Smooth muscle cell of trachea (primary cell): ENCODE measurements at places on chromosomes 12 and 14. TPM values are rescaled to one million over a fixed set of nuclear protein-coding genes. Genes with fewer than 3 reads are reported as not detected.

Gene CISTR
- not detected in 2 replicates for total RNA-seq

Gene CEBPE
- not detected in 2 replicates for total RNA-seq

Gene OR6C2
- total RNA-seq = not detected in 2 replicates

Gene GPR135
- 3.9 and 4.1 TPM in 2 replicates for total RNA-seq

Gene RGS6
- not detected in 2 replicates for total RNA-seq

Gene C3AR1
- total RNA-seq = 0.15 TPM in 1 of 2 replicates, not detected in the other

Gene OR10P1
- total RNA-seq = not detected in 2 replicates

Gene SERPINA5
- 0.17 TPM in 1 of 2 replicates, not detected in the other for total RNA-seq

Gene SYNDIG1L
- under 0.01 and 0.15 TPM in 2 replicates for total RNA-seq

Gene REP15
- 0.83 and 1.3 TPM in 2 replicates for total RNA-seq

Gene NTS
- 0.50 and 1.2 TPM in 2 replicates for total RNA-seq

Gene ASPG
- total RNA-seq = not detected in 2 replicates

Gene MTERF2
- total RNA-seq = 6.5 and 10.9 TPM in 2 replicates

Gene CLEC1B
- not detected in 2 replicates for total RNA-seq

Gene RD3L
- total RNA-seq = not detected in 2 replicates

Gene MORN3
- total RNA-seq = 0.33 and 0.73 TPM in 2 replicates

Gene LRRC43
- total RNA-seq = 1.0 and 3.3 TPM in 2 replicates

Gene GARIN6
- not detected in 2 replicates for total RNA-seq

Gene SMIM41
- total RNA-seq = 4.5 and 4.8 TPM in 2 replicates

Gene SRGAP1
- 27.5 and 45.8 TPM in 2 replicates for total RNA-seq

Gene DLK1
- total RNA-seq = under 0.01 TPM in 1 of 2 replicates, not detected in the other

Gene GLT8D2
- 48.5 and 66.3 TPM in 2 replicates for total RNA-seq

Gene RNASE13
- total RNA-seq = not detected in 2 replicates

Gene CAMKK2
- total RNA-seq = 20.1 and 25.0 TPM in 2 replicates

Gene IL22
- not detected in 2 replicates for total RNA-seq

Gene SAMD15
- total RNA-seq = 1.2 and 3.3 TPM in 2 replicates

Gene OAS3
- 5.8 and 16.4 TPM in 2 replicates for total RNA-seq

Gene PTPRR
- total RNA-seq = 0.33 and 0.58 TPM in 2 replicates

Gene KLRC4
- total RNA-seq = not detected in 2 replicates

Gene TSHR
- 0.33 TPM in 1 of 2 replicates, not detected in the other for total RNA-seq

Gene INSM2
- total RNA-seq = under 0.01 TPM in 1 of 2 replicates, not detected in the other

Gene RTL1
- total RNA-seq = under 0.01 TPM in 1 of 2 replicates, not detected in the other

Gene C12orf56
- 1.9 and 2.0 TPM in 2 replicates for total RNA-seq

Gene RDH11
- 96.3 and 137 TPM in 2 replicates for total RNA-seq

Gene NKX2-1
- not detected in 2 replicates for total RNA-seq

Gene TTC7B
- 22.0 and 39.0 TPM in 2 replicates for total RNA-seq

Gene SDR9C7
- 0.15 TPM in 1 of 2 replicates, not detected in the other for total RNA-seq

Gene TAC3
- total RNA-seq = 0.33 TPM in 1 of 2 replicates, not detected in the other

Gene DPY19L2
- 0.73 and 2.3 TPM in 2 replicates for total RNA-seq

Gene SERPINA10
- 0.17 TPM in 1 of 2 replicates, not detected in the other for total RNA-seq
